Trophoblast cell (in vitro differentiated cells and primary cell): ENCODE measurements at places on chromosomes 11 and 22.

DNA sequence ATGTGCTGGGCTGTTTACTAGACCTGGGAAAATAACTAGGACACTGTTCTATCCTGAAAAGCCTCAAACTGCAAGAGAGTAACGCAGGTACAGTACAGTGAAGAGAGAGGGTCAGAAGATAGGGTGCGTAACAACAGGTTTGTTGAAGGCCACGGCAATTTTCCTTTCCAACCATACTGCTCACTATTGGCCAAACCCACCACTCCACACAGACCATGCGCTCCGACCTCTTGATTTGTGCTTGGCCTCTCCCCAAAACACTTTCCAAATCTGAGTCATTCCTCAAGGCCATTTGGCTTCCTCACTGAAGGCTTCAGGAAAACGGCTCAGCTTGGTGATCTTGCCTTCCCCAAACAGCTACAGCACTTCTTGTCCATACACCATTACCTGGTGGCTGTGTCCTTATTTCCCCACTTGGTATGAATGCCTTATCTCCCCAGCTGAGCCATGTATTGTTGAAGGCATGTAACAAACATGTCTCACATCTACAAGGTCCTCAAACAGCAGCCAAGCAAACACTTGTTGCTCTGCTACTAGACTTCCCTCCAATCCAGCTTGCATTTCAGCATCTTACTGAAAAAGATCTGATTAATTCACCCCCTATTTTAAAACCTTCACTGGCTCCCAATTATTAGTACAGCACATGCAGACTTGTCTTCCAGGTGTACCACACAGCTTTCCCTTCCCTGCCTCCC, 40.9 kb downstream of the TCF20 start:
- DNase-seq, result no peak

GRCh38 chr11:64096835-64097234, 61.1 kb downstream of the FLRT1 start:
- DNase-seq, result no peak

GRCh38 chr11:128830290-128831173, 36.6 kb downstream of the KCNJ1 start:
- DNase-seq, result no peak

DNA sequence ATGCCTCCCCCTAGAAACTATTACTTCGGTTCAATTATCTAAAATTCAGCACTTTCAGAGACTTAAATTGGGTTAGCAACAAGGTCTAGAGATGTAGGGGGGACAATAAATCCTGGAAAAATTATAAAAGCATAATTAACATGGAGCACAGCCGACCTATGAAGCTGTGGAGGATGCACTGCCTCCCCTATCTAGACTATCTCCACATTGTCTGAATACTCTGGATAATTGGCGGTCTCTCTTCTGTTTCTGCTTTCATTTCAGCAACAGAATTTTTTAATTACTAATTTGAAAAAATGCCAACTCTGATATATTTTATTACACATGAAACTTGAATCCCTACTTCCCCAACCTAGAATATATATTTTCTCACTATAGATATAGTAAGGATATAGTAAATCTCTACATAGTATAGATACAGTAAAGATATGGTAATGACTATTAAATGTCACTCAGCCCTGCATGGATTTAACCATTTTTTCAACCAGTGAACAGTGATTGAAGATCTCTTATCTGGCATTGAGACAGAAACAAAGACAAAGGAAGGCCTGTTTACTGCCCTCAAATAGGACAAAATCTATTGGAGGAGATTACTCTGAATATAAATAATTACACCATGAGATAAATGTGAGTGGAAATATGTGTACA, 157.6 kb downstream of the BLID start:
- no peak for DNase-seq

DNA sequence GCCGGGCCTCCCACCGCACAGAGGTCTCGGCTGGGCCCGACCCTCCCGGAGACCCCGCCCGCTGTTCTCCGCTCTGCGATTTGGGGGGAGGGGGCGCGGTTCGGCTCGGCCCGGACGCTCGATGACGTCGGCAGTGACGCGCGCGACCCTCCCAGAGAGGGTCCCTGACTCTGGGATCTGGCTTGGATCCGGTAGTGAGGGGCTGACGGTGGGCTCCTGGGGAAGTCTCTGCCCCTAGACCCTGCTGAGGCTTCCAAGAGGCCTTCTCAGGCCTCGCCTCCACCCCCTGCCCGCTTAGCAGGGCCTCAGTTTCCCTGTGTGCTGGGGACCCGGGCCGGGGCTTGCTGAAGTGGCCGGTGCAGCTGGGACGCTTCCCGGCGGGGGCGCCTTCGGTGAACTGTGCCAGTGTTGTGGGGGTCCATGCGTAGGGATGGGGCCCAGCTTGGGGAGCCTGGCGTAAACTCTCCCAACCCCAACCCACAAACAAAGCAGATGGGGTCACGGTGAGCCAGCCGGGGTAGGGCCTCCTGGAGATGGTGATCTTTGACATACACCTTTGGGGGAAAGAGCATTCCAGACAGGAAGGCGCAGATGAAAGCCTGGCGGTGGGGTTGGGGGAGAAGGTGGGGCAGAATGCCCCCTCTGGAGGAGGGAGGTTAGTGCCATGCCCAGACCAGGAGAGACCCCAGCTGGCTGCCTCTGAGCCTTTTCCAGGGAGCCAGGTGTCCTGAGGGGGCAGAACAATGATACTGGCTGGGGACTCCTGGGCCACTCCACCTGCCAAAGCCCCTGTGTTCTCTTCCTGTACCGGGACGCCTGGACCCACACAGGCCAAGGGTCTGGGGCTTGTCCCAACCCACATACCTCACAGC, 1.0 kb downstream of the B4GALNT4 start:
- DNase-seq, result no peak

DNA sequence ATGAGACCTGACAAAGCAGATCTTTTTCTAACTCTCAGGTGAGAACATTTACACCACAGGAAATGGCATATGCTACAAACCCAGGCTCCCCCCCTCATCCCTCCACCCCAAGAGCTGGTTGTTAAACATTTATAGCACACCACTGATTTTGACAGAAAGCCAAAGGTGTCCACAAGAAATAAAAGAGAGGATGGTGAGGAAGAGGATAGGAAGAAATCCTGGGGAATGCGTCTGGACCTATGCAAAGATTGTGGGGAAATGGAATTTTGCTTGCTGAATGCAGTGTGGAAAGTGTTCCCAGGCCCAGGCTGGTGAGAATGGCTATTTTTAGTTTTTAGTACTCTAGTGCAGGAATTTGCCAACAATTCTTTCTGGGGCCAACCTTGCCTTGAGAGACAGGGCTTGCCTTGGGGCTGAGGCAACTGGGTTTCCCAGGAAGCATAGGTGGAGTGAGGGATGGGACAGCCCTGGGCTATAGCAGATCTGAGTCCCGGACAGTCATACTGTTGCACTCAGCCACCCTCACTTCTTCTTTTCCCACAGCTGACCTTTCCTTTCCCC, 163.9 kb downstream of the ADAMTS15 start:
- peak; percentile 39 for DNase-seq

DNA sequence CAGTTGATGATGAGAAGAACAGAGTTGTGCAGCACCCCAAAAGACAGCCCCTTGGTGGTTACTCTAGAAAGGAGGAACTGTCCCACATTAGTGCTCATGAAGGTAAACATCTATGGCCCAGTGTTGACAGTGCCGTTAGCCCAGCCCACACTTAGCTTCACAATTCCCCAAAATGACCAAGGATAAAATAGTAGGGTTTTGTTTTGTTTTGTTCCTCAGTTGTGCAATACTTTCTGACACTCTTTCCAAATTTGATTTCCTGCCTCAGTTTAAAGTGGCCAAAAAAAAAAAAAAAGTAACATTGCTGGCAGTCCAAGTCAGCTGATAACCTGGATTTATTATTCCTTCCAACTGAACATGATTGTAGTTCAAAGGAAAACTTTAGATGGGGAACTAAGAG, 269.4 kb downstream of the TMEM135 start:
- no peak for DNase-seq

DNA sequence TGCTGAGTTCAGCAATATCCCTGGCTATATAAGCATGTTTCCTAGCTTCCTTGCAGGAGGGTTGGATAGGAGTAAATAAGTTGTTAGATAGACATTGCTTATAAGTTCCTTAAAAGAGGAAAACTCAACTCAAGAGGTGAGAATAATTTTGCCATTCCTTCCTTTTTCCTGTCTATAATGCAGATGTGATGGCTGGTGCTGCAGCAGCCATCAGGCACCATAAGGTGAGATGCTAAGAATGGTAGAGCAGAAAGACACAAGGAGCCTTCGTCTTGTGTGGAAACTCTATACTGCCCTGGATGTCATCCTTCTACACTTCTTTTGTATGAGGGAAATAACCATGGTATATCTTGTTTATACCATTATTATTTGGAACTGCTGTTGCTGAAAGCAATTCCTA, 74.5 kb upstream of the GRK3 start:
- no peak for DNase-seq

- DNase-seq, result peak; percentile 37
These were observed 519 bp downstream of the ARRB1 start for GRCh38 chr11:75350743-75351540.

DNA sequence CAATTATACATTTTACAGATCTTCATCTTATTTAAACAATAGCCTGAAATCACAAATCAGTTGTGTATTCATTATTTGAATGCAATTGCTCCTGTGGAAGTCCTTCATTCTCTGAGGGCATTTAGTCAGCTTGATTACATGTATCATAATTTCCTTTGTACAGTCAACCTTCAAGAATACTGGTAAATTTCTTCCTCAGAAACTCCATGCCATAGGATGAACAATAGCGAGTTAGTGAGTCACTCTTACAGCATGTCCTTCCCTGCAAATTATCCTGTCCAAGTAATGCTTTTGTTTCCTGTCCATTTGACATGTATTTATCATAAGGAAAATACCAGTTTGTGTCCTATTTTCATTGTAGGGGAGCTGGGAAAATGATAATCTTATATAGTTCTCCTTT, 3.8 kb downstream of the OR10S1 start:
- no peak for DNase-seq

DNA sequence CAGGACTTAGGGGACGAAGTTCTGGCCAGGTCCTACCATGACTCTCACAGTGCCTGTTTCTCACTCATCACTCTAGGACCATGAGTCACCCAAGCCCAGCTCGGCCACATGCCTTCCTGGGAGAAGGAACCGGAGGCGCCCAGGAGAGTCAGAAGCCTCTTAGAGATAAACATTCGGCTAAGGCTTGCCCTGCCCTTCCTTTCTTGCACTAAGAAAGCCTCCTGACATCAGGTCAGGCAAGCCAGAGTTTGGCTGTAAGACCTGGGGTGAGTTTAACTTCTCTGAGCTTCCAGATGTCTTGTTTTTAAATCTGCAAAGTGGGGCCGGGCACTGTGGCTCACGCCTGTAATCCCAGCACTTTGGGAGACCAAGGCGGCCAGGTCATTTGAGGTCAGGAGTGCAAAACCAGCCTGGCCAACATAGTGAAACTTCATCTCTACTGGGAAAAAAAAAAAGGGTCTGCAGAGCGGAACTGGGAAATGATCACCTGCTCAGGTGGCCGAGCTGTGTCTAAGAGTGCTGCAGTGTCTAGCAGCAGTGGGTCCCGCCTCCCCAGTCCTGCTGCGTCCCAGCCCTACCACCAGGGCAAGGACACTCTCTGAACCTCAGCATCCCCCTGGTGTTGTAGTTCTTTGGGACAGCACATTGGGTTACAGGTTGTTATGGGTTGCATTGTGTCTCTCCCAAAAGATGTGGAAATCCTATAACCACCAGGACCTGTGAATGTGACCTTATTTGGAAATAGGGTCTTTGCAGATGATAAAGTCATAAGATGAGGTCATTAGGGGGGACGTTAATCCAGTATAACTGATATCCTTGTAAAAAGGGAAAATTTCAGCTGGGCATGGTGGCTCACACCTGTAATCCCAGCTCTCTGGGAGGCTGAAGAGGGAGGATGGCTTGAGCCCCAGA, 1.8 kb upstream of the CARS1 start:
- DNase-seq, result peak; percentile 92

DNA sequence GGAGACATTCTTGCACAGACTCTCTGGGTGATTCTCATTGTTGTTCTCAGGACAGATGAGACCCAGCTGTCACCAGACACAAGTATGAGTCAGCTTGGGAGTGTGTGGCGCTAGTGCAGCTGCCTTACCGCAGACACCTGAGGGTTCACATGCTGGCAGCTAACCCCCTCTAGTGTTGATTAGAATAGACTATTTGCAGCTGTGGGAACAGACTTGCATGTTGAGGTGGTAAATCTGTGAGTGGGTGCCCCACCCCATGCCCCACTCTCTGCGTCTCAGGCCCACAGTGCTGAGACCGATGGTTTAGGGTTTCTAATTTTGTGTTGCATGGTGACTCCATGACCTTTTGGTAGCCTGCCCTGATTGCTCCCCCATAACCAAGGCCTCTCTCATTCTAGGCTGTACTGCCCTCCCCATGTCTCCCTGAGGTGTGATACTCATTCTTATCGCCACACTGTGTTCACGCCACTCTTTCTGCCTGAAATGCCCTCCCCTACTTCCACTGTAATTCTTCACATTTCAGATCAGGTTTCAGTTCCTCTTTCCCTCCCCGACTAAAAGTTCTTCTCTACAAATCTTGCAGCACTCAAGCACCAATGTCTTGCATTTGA, 73.7 kb upstream of the KIRREL3 start:
- peak; percentile 62 for DNase-seq

- DNase-seq, result no peak
These were observed 42.4 kb upstream of the KCNQ1OT1 start for GRCh38 chr11:2742201-2742600.

DNA sequence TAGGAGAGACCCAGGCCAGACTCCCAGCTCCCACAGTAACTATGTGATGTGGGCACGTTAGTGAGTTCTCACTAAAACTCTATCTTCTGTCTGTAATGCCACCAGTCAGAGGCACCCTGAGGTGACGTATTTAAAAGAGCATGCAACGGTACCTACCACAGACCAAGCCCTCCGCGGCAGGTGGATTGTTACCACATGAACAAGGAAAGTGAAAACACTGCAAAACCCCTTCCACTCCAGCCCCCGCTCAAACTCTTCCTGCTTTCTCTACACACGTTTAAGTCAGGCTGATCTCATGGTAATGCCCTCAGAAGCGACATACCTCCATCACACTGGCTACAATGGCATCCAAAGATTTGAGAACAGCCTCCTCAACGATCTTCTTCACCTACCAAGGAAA, 36.7 kb downstream of the SERPIND1 start:
- no peak for DNase-seq

DNA sequence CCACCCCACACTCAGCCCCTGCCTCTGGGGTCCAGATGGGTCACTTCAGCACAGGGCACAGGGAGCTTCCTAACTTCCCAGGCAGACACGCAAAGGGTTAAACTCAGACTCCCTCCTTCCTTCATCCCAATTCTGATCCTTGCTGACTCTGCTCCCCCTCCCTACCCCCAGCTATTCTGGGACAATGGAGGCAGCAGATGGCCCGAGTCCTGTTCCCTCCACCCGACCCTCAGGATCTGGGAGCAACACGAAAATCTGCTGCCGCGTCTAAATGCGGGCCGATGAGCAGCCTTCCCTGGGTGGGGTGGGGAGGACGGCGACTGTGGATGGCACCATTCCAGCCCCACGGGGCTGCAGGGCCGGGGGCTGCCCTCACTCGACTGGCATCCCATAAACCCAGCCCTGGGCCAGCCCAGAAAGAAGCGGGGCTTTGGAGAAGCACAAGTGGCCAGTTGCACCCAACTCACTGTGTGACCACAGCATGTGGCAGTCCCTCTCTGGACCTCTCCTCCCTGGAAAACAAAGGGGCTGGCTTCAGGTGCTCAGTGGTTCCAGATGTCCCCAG, 18.7 kb downstream of the MFNG start:
- no peak for DNase-seq

GRCh38 chr11:113675003-113675561, 31.0 kb downstream of the TMPRSS5 start:
- no peak for DNase-seq

- DNase-seq, result no peak
These were observed 189.9 kb downstream of the BCR start for GRCh38 chr22:23370251-23370650.
